Left renal cortex interstitium (tissue), 4 donors: ENCODE measurements at places on chromosomes 11 and 22.

- no peak for DNase-seq
Measured at GRCh38 chr11:8092587-8093424, 11.8 kb downstream of the TUB start.

- no peak for DNase-seq
Measured at GRCh38 chr22:48596111-48596850, 1231.4 kb downstream of the BRD1 start.

GRCh38 chr11:122668562-122669090, 13.1 kb downstream of the UBASH3B start:
- DNase-seq, result no peak

- DNase-seq, result no peak
Measured at GRCh38 chr22:28394513-28395110, 285.0 kb downstream of the TTC28 start.

DNA sequence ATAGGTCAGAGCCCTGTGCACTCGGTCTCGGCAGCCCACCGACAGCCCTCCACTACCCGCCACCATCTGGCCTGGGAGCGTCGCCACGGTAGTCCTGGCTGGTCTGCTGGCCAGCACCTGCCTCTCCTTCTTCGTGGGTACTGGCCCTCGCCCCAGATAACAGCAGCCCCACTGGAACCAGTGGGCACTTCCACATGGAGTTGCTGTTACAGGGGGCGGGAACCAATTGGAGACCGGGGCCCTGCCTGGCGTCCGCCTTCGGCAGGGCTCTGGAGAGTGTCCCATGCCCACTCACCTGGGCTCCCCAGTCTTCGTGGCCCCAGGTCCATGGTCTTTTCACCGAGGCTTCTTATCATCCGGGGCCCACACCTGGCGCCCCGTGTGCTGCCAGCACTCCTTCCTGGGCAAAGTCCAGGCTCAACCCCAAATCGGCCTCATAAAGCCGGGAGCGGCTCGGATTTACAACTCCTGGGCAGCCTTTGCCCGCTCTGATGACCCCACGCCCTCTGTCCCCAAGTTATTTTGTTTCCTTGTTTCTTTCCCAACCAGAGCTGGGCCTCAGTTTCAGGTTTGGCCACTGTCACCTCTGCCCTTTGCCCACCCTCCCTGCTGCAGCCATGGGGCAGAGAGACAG, 12.9 kb upstream of the EHD1 start:
- no peak for DNase-seq

DNA sequence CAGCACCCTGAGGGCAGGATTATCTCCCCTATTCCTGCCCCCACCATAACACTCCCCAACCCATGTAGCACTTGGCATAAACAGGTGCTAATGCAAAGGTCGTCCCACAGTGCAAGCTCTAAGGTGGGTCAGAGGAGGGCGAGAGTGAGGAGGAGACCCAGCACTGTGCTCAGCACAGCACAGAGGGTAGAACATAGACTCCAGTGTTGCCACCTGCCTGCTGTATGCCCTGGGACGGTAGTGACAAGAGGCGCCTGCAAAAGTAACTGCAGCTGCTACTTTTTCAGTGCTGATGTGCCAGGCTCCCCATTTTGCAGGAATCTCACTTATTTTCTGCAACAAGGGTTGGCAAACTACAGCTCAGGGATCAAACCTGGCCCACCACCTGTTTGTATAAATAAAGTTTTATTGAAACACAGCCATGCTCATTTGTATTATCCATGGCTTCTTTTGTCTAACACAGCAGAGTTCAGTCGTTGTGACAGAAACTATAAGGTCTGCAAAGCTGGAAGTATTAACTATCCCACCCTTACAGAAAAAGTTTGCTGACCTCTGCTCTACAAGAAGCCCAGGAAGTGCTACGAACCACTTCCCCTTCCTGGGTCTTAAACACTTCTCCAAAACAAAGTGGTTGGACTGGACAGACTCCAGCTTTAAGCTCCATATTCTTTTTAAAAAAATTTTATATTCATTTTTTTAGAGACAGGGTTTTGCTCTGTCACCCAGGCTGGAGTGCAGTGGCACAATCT, 16.9 kb upstream of the CDC42BPG start:
- DNase-seq, result no peak

- DNase-seq, result no peak
Measured at GRCh38 chr22:39593066-39593930, 22.7 kb downstream of the CACNA1I start.

GRCh38 chr11:24593332-24593731, 96.5 kb downstream of the LUZP2 start:
- DNase-seq, result no peak

GRCh38 chr11:66787934-66788758, 55.1 kb upstream of the RCE1 start:
- no peak for DNase-seq

DNA sequence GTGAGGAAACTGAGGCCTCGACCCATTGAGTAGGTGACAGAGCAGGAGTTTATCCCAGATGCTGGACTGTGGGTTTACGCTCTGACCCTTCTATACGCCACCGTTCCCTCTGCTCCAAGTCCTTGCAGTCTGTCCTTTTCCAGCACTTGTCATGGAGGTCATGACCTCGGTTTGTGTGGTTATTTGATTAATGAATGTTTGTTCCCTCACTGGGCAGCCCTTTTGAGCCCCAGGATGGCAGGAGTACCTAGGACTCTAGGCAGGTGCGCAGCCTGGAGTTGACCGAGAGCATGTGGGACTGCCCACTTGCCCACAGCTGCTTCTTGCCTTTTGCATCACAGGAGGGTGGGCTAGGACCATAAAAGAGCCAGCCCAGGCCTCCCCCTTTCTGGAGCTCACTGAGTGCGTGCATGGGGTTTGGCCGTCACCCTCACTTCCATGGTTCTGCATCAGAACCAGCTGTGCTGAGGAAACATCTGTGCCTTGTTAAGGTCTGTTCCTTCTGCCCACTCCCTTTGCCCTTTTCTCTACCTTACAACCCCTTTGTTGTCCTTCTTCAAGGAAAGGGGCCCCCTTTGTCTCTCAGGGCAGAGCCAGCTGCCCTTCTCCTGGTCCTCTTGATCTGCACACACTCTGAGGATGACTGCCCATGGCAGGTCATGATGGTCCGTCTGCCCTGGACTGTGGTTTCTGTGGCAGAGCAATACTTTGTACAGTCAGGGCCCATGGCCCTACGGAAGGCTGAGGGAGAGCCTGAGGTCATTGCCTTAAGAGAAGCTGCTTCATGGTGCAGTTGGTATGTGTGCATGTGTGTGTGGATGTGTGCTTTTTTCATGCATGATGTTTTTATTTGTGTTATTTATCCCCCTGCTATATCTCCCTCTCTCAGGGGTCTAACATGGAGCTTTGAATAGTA, 38.2 kb downstream of the BMAL1 start:
- no peak for DNase-seq

DNA sequence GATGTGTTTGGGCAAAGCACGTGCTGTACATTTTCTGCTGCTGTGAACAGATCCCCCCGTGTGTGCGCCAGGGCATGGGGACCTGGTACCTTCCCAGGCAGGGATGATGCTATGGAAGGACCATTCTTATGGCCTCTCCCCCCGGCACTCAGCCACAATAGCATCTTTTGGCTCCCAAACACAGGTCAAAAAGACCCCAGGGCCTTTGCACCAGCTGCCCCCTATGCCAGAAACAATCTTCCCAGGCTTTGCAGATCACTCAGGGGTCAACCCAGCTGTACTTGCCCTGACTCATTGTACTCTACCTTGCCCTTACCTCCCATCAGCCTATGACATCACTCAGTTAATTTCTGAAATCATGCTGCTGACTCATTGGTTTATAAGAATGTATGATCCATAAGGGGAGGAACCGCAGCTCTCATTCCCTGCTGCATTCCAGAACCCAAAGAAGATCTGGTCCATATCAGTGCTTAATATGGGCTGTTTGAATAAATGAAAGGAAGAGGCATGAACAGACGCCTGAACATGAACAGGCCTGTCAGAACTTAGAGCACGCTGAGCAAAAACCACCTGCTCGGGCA, 100.7 kb downstream of the CELSR1 start:
- no peak for DNase-seq

- no peak for DNase-seq
Measured at GRCh38 chr11:69259096-69259495, 34.9 kb upstream of the MYEOV start.

DNA sequence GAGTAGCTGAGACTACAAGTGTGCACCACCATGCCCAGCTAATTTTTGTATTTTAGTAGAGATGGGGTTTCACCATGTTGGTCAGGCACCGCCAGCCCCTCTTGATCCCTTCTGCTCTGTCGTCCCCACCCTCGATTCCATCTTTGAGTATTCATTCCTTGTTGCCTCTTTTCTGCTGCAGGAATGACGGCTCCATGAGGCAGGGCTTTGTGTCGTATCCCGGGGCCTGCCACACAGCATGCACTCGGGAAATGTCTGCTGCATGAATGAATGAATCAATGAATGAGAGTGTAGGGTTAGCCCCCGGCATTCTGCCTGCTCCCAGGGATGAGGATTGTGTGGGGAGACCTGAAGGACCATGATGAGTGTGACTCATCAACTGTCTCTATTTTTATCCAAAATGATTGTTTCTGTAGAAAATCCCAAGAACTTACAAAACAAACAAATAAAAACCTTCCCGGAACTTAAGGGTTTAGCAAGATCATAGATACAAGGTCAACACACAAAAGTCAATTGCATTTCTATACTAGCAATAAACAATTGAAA, 54.6 kb upstream of the SLC22A12 start:
- no peak for DNase-seq

GRCh38 chr22:45802054-45802453, 130.4 kb downstream of the ATXN10 start:
- no peak for DNase-seq

- DNase-seq, result no peak
Measured at GRCh38 chr11:3167143-3168119, 2.3 kb upstream of the OSBPL5 start.

GRCh38 chr11:18010977-18011586, 1.8 kb downstream of the SERGEF start:
- DNase-seq, result no peak

GRCh38 chr22:31935961-31936635, 8.2 kb upstream of the YWHAH start:
- DNase-seq, result no peak

GRCh38 chr11:130623670-130624668, 175.5 kb downstream of the ADAMTS15 start:
- DNase-seq, result no peak

DNA sequence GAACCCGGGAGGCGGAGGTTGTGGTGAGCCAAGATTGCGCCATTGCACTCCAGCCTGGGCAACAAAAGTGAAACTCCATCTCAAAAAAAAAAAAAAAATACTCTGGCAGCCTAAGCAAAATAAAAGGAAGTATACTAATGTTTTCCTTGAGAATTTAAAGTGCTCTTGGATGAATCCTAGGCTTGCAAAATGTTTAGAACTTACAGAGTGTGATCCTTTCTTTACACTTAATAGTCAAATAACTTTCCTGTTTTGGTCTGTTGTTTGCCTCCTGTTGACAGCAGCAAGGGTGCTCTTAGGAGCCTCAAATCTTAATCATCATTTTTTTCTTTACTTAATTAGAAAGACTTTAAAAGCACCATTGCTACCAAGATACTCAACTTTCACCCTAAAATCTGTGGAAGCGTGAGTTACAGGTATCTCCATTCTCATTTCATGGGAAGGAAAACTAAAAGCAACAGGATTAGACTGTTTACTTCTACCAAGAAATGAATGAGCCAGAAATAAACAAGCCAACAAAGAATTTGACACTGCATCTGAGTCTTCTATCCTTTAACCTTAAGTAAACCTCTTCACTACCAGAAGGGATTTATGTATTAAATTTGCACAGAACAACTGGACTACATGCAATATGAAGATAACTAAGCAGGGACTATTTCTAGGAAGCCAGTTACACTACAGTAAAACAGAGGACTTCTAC, 38.7 kb upstream of the CRTAM start:
- no peak for DNase-seq

- no peak for DNase-seq
Measured at GRCh38 chr11:117281159-117281558, 10.0 kb upstream of the BACE1-AS start.

GRCh38 chr11:79253280-79253679, 187.6 kb downstream of the TENM4 start:
- no peak for DNase-seq

DNA sequence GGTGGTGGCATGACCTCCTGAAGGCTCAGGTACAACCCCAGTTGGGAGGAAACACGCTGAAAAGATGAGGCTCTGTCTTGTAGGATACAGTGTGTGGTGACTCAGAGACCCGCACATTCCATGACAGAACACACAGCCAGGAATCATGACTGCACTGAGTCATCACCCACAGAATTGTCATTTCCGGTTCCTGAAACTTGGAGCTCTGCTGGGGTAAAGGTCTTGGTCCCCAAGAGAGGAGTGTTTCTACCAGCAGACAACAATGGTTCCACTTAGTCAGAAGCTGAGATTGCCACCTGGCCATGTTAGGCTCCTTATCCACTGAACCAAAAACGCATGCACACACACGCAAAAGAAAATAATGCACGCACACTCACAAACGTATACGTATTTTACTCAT, 31.5 kb upstream of the CYB5R3 start:
- no peak for DNase-seq

GRCh38 chr11:92663539-92663938, 305.9 kb upstream of the MTNR1B start:
- DNase-seq, result no peak

GRCh38 chr11:112005422-112006094, 19.6 kb upstream of the DLAT start:
- DNase-seq, result no peak
